ENCODE measurements at places on chromosomes 7 and 10.
A peak's percentile ranks its signal among the peaks of the same experiment; 100 is the strongest.

- no peak for DNase-seq
These were observed 141.6 kb downstream of the DGKB start for GRCh38 chr7:14760730-14761478.

- no peak for DNase-seq
These were observed 1.3 kb downstream of the GUSB start for GRCh38 chr7:65980478-65981250.

GRCh38 chr10:30687698-30688213 is 58.2 kb upstream of the LYZL2 start:
- DNase-seq, result peak; percentile 25

GRCh38 chr7:152489044-152489443 is 53.2 kb upstream of the KMT2C start:
- no peak for DNase-seq

GRCh38 chr7:20828947-20829346 is 42.3 kb upstream of the SP8 start:
- DNase-seq, result no peak

DNA sequence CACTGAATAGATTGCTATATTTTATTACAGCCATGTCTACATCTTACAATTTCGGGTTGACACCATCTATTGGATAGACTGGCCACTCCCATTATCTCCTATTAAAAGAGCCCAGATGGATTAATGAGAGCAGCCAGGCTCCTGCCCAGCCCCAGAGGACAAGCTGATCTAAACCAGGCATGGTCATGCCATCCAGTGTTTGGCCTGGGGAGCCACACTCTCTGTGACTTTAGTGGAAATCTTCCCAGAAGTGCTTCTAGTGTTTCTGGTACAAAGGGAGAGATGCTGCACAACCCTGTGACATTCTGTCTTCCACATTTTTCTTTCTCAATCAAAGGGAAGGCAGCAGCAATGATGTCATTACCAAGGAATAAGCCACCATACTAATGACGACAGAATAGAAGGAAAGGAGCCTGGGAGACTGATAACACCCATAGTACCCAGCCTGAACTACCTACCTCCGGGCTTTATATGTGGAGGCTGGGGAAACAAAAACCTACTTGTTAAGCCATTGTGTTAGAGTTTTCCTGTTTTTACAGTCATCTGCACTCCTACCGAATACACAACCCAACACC is 5.0 kb downstream of the NEBL start:
- DNase-seq, result no peak

GRCh38 chr10:91006752-91007346 is 86.0 kb upstream of the ANKRD1 start:
- no peak for DNase-seq

DNA sequence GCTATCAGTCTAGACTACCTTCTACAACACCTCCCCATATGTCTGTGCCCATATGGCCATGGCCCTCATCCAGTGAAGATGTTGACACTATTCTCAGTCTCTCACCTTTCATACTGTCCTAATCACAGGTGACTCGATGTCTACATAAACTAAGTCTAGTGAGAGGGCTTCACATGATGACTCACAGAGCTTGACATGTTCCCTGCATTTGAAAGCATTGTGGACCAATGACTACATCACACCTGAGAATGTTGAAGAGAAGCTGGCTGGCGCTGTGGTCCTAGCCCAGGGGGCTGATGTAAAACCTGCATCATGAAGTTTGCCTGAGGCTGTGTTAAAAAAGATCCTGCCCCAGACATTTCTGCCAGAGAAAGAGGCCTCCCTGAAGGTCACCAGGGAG is 167.2 kb downstream of the NPSR1 start:
- DNase-seq, result no peak

Data from amniotic stem cell (primary cell).